ENCODE measurements at places on chromosomes 4 and X.
A peak's percentile ranks its signal among the peaks of the same experiment; 100 is the strongest.

DNA sequence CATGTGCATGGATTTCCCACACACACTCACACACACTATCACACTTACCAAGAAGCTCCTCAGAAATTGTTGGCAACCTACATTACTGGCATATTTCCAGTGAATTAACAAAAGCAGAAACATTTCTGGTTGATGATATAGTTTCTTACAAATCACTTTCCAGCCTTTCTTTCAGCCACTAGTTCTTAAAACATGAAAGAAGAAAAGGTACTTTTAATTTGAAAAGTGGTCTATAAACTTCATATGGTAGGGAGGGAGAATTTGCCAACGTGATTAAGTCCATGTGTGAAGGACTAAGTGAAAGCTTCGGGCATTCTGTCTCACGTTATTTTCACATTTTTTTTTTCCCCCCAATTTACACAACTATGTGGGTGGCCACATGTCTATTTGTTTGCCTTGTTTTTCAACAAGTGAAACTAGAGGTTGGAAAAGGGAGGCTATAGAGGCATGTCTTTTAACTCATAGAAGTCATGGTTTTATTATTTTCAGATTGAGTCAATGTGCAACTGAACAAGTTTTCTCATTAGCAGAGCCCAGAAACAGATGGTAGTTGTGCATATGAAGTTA is 832.1 kb upstream of the INTU start:
- DNase-seq = no peak

DNA sequence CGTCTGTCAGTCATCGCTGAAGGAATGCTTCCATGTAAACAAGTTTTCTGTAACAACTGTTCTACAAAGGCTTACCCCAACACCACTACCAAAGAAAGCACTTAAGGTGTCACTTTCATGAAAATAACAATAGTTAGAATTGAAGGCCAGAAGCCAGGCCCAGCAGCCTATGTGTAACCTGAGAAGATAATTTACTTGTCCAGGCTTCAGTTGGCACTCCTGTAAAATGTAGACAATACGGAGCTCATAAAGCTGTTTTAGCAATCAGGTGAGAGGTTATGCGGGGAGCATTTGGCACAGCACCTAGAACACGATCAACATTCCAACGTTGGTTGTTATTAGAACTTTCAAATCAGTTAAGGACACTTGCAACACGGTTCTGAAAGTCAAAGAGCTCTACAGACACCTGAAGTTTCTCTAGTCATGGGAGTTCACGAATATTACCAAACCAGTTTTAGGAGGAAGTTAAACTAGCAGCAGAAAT is 15.7 kb downstream of the ADGRA3 start:
- DNase-seq = no peak

- DNase-seq = no peak
These were observed 6.8 kb upstream of the ANOS1 start for GRCh38 chrX:8738588-8739189.

DNA sequence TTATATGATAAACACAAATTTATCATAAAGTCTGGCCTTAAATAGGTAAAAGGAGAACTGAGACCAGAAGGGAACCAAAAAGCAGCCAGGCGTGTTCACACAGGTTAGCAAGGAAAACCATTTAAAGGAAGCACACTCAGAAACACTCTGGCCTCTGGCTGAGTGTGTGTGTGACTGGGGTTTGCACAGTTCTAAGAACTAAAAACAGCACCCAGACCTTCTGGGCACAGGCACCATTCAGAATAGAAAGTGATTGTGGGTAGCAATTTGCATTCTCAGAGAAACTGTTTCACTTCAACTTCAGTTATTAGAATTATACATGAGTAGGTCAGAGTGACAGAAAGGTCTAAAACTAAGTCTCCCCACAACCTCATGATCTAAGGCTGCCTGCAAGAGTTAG is 10.0 kb downstream of the GPR82 start:
- no peak for DNase-seq

- DNase-seq = no peak
These were observed 70.1 kb upstream of the ENPP6 start for GRCh38 chr4:184287697-184288255.

DNA sequence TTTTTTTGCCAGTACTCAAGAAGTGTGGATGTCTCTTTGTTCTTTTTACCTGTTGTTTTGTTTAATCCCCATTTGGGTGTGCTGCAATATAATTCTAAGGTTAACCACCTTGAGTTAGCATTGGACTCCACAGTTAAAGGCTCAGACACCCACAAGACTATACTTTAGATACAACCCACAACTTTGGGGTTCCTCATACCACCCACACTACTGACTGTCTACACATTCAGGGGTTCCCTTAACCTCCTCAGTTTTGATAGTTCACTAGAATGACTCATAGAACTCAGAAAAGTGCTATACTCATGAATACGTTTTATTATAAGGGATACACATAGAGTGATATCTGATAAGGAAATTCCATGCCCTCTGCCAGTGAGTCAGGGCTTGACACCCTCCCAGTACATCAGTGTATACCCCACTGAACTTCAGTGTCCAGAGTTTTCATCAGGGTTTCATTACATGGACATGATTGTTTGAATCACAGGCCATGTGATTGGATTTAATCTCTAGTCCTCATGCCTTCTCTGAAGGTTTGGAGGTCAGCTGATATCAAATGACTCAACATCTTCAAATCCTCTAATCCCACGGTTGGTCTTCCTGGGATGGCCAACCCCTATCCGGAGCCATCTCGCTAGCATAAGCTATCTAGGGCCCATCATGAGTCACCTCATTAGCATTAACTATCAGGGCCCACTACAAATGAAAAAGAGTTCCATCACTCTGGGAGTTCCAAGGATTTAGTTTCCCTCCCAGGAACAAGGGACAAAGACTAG is 357.7 kb upstream of the EMCN start:
- no peak for DNase-seq

DNA sequence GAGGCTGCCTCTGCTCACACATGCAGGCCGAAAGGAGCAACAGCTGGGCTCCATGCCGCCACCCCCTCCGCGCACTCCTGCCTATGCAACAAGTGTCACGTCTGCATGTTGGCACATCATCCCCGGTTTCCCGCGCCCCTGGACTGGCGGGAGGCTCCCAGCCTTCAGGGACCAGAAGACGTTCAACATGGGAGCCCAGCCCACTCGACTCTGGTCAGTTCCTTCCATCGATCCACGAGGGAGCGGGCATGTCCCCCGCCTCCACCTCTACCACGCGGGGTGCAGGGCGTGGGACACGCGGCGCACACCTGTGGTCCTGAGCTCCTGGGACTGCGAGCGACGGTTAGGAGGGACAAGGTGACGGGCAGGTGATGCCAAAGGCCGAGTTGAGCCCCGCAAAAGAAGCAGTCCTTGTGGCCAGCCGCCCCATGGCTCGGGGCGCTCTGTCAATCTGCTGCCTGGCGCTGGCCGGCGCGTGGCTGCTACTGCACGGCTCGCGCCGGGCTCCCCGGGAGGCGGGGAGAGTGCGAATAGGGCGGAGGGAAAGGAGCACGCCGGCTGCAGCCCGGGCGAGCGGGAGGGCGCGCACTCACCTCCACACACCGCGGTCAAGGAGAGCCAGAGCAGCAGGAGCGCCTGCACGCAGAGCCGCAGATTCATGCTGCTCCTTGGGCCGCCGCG is 645 bp downstream of the APLN start:
- DNase-seq = no peak

- peak; percentile 39 for DNase-seq
These were observed 32.1 kb upstream of the MTNR1A start for GRCh38 chr4:186587416-186588018.

DNA sequence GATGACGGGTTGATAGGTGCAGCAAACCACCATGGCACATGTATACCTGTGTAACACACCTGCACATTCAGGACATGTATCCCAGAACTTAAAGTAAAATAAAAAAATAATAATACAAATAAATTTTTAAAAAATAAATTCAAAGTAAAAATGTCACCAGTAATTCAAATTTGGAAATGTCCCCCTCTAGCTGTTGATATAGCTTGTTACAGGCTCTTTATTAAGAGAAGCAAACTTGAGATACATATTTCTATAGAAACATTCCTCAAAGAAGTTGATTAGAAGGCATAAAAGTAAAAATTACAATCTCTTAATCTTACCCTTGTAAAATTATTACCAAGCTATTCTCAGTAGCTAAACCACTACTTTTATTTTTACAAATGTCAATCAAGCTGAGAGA is 1397.0 kb downstream of the FAM133A start:
- no peak for DNase-seq

DNA sequence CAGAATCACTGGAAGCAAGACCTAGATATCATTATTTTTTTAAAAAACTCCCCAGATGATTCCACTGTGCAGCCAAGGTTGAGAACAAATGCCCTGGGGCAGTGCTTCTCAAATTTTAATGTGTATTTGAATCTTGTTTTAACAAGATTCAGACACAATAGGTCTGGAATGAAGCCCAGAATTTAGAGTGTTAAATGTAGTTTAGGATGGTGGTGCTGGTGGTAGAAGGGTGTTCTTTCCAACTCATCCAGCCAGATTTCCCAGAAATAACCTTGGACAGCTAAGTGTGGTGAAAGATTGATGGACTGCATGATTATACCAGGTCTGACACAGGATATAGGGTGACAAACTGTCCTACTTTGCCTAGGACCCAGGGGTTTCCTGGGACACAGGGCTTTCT is 120.1 kb upstream of the MED14 start:
- no peak for DNase-seq

DNA sequence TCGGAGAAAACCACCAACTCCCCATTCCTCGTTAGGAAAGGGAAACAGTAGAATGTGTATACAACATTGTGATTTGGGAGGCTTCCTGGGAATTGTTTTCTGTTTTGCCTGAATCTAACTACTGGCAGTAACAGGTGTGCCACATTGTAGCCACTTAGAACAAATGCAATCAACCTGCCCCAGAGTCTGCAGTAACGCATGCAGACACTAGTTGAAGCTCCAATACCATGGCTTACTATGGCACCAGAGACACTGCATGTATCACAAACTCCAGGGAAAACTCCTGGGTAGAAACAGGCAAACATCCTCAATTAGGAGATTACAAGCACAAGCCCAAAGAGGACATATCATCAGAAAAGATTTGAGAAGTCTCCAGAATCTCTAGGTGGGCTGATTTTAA is 154.2 kb upstream of the NEIL3 start:
- DNase-seq = no peak

- DNase-seq = no peak
These were observed 153.9 kb downstream of the PCDH18 start for GRCh38 chr4:137378393-137378792.

DNA sequence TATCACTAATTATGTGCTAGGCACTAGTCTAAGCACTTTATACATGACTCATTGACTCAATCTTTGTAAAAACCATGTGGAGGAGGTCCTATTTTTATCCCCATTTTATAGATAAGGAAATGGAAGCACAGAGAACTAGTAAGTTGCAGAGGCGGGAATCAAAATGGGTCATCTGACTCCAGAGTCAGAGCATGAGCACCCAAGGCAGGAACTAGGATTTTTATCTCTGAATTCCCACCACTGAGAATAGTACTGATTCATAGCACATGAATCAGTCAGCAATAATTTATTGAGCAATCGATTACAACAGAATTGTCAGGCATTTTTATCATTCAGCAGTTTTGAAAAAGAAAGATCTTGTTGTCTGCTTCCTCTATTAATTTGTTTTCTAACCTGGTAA is 19.3 kb downstream of the SCARB2 start:
- DNase-seq = no peak

DNA sequence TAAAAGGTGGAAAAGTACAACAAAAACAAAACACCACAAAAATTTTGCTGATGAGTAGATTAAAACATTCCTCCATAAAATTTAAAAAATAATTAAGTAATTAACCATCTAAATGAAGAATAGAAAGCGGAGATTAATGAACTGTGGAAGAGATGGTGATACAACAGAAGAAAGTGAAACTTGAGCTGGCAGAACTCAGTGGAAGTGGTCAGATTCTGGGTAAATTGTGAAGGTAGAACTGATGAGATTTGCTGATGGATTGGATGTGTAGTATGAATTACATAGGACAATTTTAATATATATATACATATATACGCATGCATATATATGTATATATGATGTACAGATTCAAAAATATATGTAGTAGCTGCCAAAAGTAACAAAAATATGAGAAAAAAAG is 73.9 kb downstream of the AMOT start:
- no peak for DNase-seq

DNA sequence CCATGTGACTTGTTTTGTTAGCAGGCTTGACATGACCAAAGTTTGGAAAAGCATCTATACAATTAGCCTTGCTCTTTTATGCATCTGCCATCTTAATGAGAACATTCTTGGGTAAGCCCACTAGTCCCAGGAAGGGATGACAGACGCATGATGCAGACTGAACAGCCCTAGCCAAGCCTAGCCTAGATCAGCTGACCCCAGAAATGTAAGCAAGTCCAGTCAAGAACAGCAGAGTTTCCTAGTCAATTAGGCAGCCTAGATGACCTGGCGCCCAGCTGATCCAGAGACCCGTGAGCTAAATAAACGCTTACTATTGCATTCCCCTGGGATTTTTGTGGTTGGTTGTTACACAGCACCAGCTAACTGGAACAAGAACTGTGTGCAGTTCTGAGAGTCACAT is 457.9 kb downstream of the BCOR start:
- DNase-seq = no peak
